ENCODE measurements at places on chromosomes 4 and X.

- DNase-seq: peak; percentile 1
Measured at GRCh38 chrX:151488677-151489076, 74.8 kb upstream of the PASD1 start.

DNA sequence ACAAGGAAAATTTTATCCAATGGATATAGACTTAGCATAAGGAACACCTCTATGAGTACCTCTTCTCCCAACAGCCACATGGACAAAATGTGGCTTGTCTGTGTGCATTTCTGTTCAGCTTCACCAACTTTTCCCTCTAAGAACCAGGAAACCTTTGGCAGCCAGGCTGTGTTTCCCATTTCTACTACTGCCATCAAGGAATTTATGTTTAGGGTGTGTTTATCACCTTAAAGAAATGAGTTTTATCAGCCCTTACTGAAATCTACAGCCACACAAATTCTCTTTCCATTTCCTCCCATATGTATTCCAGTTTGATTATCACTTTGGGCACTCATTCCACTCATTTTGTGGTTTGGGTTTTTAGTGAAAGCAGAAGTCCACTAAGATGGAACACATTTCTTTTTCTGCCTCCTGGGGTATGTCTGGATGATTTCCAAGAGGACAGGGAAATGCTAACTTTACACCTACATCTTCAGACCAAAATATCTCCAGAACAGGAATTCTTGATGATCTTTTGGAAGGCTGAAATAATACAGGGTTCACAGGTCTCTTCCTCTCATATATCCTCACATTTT lies 82.6 kb upstream of the MAOA start:
- no peak for DNase-seq

DNA sequence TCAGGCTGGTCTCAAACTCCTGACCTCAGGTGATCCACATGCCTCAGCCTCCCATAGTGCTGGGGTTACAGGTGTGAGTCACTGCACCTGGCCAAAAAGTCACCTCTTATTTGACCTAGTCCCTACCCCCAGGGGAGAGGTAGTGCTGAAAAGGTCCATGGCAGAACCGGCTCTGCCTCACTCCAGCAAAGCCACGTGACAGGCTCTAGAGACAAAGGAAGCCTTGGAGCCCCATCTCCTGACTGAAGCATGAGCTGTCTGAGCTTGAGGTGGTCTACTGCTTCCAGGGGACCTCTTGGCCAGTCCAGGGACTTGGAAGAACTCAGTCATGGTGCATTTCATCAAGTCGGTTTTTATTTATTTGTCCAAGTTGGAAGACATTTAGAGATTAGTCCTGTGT lies 52.5 kb upstream of the ZNF518B start:
- no peak for DNase-seq

DNA sequence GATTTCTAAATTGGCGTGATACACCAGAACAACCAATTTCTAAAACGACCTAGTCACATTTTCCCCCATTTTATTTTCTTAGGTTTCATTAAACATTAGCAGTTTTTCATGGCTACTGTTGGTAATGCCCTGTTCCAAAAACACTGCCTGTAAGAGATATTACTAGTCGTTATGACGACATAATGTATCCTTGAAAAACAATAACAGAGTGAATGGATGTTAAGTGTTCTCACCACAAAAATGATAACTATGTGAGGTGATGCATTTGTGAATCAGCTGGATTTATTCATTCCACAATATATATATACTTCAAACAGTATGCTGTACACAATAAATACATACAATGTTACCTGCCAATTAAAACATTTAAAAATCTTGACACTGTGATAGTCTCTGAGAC lies 1147.6 kb upstream of the PCDH10 start:
- no peak for DNase-seq

- DNase-seq: no peak
Measured at GRCh38 chrX:10949541-10949940, 161.6 kb upstream of the HCCS start.

DNA sequence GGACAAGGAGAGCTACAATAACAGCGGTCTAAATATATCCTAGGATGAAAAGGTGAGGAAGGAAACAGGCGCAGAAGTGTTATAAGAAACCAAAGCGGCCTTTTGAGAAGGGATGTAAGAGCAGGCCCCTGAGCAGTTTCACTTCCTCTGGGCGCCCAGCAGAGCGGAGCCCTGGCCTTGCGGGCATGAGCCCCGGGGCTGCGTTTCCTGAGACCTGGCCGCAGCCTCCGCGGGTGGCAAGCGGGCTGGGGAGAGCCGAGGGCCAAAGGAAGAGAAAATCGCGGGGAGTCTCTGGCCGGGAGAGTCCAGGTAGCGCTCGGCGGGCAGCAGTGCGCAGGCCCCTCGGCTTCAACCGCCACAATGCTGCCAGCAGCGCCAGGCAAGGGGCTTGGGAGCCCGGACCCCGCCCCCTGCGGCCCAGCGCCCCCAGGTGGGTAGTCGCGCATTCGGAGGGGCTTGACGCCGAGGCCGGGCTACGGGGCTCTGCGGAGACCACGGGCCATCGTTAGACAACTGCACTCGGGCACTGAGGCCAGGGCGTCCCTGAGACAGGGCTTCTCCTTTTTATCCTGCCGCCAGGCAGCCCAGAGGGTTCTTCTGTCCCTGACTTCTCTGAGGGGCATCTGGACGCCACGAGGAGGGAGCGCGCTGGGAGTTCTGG lies at the start of gene BANK1:
BANK1 (plus strand) TSS at position 210 of the 661 bp plus-strand sequence; CDS start at position 361, 151 bp downstream.
- DNase-seq: peak; percentile 3

DNA sequence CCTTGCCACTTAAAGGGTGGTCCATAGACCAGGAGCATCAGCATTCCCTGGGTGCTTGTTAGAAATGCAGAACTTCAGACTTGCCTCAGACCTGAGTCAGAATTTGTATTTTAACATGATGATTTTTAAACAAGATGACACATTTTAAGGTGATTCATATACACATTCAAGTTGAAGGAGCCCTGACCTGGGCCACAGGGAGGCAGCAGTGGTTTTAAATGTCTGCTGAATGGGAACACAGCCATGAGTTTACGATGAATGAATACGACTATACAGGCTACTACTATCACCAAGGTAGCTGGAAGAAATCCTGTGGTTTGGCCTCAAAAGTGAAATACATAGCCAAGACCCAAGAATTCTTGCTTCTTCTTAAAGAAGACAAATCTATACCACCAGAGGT lies 2.9 kb downstream of the HDAC8 start:
- peak; percentile 25 for DNase-seq

GRCh38 chr4:86531440-86531839 lies 62.7 kb upstream of the PTPN13 start:
- DNase-seq: no peak

DNA sequence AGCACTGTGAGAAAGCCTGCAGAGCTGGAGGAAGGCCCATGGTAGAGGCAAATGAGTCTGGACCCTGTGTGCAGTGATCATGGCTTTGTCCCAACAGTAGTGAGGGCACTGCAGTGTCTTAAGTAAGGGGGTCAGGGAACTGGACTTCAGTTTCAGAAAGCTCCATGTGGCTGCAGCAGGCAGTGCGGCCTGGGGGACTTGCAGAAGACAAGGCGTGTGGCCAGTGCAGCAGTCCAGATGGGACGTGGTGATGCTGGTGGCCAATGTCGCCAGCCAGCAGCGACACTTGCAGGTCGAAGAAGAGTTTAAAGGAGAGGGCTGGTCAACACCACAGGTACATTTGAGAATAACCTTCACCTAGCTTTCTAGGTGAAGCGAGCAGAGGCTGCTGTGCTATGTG lies 113.4 kb downstream of the ZNF827 start:
- no peak for DNase-seq

DNA sequence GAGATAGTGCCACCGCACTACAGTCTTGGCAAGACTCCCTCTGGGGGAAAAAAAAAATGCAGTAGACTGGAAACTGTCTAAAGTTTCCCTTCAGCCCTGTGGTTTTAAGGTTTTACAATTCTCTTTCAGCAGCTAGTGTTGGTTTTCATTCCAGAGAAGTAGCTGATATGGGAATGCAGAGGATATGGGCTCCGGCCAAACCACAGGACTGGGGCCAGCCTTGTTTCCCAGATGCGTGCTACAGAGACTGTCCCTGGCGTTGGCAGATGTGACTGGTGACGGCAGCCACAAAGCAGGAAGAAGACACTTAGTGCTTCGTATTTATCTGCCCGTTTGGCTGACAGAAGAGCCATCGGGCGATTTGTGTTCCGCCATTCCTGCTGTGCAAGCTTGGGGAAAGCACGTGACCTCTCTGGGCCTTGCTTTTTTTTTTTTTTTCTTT lies 43.2 kb downstream of the ZBTB49 start:
- no peak for DNase-seq

DNA sequence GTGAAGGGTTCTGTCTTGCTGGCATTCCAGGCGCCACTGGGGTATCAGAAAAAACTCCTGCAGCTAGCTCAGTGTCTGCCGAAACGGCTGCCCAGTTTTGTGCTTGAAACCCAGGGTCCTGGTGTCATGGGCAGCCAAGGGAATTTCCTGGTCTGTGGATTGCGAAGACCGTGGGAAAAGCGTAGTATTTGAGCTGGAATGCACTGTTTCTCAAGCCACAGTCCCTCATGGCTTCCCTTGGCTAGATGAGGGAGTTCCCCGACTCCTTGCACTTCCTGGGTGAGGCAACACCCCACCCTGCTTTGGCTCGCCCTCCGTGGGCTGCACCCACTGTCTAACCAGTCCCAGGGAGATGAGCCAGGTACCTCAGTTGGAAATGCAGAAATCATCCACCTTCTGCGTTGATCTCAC lies 40.1 kb downstream of the NOP14 start:
- no peak for DNase-seq

All from stimulated activated CD4-positive, alpha-beta T cell treated with anti-CD3 and anti-CD28 coated beads, Interleukin-1b, Interleukin-23, amount 100 ng/mL, for 48 hours (primary cell).